ENCODE measurements at places on chromosomes 6 and 20.

GRCh38 chr6:122374307-122374706 lies 25.1 kb upstream of the HSF2 start:
- DNase-seq, result no peak

DNA sequence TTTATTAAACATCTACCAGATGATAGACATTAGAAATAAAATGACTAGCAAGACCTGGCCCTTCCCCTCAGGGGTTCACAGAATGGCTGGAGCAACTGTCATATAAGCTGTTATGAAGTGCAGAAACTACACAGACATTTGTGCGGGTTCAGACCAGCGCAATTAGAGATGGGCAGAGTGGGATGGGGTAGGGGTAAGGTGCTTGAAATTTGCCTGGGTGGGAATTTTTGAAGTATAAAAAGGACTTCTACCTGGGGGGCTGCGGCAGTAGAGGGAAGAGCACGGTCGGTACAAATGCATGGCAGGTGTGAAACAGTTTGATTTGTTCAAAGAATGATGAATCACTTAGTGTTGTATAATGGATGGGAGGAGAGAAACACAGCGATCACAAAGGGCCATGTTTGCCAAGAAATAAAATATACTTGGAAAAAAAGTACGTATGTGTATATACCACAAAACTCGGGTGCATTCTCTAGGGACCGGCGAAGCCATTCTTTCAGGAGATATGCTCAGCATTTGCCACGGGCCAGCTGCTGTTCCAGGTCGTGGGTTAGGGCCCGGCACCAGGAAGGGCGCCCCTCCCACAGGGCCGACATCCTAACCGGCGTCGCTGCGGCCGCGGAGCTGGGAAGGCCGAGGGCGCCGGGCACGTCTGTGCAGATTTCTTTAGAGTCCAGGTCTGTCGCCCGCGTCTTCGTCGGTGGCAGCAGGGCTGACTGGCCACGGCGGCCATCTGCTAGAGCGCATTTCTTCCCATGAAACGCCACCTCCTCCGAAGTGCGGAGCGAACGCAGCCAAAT lies 809 bp upstream of the NOL7 start:
- peak; percentile 40 for DNase-seq

DNA sequence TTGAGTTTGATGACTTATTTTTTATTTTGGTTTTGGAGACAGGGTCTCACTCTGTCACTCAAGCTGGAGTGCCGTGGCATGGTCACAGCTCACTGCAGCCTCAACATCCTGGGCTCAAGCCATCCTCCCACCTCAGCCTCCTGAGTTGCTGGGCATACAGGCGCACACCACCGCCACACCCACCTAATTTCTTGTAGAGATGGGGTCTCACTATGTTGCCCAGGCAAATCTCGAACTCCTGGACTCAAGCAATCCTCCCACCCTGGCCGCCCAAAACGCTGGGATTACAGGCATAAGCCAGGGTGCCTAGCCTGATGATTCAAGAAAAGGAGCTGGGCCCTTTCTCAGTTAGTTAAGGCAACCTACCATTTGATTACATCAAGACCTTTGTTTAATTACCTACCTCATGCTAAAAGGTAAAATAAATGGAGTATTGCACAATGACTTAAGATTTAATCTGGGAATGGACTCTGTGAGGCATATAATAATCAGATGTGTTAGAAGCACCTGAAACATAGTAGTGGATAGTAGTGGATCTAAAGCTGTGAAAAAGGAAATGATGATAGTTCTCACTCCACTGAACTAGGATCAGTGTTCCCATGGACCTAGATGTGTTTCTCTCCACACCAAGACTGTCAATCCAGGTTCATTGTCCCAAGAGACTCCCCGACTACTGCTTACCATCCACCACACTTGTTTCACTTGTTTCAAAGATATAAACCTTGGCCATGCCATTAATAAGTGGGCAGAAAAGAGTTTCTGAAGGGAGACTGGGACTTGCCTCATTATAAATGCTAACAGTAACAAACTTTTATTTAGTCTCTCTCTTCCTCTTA lies 2.1 kb downstream of the TNFRSF21 start:
- DNase-seq, result no peak

- DNase-seq, result peak; percentile 83
Observed at GRCh38 chr20:346640-347316, at the start of gene NRSN2. Gene NRSN2 (plus strand): TSS chr20:347111. CDS start chr20:349644, 2,533 bp downstream.

- DNase-seq, result no peak
Observed at GRCh38 chr6:5992551-5993225, 14.0 kb downstream of the NRN1 start.

GRCh38 chr6:157050537-157051265 lies 272.6 kb downstream of the TMEM242 start:
- no peak for DNase-seq

All from HTR-8/SVneo (cell line).